CD4-positive, alpha-beta T cell treated with Interleukin-4 for 1 hour (primary cell): ENCODE measurements at places on chromosomes 1 and 21.

DNA sequence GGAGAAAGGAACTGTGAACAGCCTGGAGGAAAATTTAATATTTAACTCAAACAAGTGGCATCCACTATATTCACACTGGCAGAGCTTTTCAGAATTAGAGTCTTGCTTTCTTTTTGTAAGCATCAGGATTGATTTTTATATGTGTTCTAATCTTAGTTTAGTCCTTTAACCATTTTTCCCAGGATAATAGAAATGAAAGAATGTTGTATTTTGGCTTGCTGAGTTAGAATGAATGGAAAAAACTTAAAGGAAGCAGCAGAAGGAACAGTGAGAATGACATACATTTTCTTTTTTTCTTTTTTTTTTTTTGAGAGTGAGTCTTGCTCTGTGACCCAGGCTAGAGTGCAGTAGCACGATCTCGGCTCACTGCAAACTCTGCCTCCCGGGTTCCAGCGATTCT lies 53.0 kb downstream of the ZC3H11B start:
- no peak for DNase-seq

DNA sequence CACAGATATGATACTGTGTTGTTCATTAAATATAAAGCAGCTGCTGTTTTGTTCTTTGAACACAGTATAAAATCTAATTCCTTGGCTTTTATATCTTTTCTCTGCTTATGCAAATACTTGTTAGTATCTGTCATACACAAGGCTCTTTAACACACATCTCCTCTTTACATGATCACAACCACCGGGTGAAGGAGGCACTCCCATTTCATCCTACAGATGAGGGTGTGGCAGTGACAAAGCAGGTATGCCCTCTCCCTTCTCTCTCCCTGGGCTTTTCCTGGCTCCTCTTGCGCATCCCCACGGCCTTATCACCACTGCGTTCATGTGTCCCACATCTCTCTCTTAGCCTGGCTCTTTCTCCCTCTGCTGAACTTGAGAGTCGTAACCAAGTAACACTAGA lies 38.2 kb downstream of the JUN start:
- no peak for DNase-seq

GRCh38 chr1:65524931-65525265 lies 104.4 kb downstream of the LEPR start:
- DNase-seq = no peak

DNA sequence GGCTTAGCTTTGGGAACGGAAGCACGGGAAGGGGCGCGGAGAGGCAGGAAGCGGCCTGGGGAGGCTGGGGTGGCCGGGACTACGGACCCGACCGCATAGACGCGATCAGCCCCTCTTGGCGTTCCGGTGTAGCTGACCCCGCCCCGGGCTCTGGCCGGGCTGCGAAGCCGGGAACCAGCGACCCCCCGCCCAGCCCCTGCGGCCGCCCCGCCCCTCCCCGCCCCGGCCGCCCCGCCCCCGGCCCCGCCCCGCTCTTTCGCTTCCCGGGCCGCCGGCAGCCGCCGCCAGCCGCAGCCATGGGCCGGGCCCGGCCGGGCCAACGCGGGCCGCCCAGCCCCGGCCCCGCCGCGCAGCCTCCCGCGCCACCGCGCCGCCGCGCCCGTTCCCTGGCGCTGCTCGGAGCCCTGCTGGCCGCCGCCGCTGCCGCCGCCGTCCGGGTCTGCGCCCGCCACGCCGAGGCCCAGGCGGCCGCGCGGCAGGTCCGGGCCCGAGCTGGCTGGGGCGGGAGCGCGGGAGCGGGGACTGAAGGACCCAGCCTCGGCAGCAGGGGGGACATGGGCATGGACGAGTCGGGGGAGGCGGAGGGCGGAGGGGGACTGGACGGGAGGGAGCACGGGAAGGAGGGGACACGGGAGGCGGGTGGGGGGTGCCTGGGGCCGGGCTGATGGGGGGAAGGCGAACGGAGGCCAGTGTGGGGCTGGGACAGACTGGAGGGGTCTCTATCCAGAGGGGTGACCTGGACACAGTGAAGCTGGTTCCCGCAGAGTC lies at the start of gene SELENON:
TSS of gene SELENON (plus strand) at position 259 of the 768 bp plus-strand sequence. CDS start at position 297, 38 bp downstream.
- DNase-seq = no peak

DNA sequence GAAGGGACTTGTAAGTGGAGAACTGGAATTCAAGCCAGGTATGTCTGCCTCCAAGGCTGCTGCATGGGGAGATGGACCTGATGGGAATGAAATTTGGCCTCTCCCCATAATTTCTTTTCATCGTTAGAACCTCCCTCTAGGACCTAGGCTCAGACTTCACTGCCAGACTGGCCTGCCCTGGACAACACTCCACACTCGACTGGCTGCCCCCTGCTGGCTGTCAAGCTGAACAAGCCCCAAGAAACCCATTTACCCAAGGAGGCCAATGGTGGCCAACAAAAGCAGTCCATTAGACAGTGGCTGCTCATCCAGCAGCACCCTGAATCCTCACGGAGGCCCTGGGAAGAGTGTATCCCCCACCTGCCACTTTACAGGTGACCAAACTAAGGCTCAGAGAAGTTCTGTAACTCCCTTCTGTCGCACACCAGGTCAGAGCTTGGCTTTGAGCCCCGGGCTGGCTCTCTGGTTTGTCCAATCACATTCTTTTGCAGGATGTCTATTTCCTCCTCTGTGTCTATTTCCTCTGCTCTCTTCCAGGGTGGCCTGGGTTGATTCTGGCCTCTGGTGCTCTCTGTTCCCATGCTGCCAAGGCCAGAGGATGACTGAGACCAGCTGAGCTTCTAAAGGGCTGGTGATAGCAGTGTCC lies 3.8 kb downstream of the RNF186 start:
- peak; percentile 48 for DNase-seq

DNA sequence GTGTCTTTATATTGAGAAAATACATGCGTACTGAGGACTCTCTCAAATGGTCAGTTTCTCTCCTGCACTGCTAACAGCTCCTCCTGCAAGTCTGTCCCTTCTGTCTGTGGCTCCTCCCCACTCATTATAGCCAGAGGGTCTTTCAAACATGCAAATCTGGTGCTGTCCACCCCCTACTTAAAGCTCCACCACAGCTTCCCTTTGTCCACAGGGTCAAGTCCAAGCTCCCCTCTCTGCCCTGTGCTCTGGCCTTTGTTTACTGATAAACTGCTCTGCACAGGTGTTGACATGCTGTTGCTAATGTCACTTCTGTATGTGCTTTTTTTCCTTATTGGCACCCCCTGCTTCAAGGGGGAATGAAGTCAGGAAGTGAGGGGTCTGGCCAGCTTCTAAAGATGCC lies 47.7 kb upstream of the GPR37L1 start:
- DNase-seq = no peak

DNA sequence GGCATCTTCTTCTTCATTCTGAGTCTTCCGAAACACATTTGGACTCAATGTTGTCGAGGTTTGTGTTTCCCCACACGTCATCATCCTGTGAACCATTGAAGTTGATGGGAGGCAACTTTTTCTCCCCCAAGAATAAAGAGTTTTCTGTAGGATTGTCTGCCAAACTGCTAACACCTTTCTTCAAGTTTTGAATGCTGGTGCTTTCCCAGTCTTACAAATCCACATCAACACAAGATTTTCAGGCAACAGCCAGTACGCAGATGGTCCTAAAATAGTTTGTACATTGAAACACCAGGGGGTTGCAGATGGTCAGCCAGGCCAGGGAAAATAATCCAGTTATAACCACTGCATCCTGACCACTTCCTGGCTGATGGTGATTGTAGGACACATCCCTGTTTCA lies 187.9 kb downstream of the DISC1 start:
- DNase-seq = no peak

DNA sequence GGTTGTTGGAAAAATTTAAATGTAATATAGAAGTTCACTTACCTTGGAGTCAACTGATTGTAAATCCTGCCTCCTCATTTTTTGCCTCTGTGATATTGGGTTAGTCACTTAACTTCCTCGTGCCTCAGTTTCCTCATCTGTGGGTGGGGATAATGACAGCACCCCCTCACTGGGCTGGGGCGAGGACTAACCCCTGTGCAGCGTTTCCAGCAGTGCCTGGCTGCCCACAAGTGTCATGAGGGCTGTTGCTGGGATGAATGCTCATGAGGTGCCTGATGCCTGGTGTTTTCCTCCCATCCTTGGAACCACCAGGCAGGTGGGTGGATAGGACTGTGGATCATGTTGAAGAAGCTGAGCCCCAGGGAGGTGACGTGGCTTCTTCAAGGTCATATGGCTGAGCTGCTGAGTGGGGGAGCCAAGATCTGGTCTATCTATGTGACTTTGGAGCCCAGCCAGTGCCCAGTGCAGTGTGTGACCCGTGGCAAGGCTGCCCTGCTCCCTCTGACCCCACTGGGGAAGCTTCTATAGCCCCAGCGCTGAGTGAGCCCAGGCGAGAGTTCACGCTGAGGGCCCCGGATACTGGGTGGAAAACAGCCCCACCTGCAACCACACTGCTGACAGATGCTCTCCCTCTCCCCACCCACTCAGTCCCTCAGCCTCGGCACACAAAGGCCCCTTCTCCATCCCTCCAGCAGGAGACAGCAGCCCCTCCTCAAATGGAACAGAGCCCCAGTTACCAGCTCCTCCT lies 446.0 kb downstream of the PTPRU start:
- no peak for DNase-seq

GRCh38 chr1:45767035-45767434 lies 16.6 kb upstream of the IPP start:
- DNase-seq = no peak

DNA sequence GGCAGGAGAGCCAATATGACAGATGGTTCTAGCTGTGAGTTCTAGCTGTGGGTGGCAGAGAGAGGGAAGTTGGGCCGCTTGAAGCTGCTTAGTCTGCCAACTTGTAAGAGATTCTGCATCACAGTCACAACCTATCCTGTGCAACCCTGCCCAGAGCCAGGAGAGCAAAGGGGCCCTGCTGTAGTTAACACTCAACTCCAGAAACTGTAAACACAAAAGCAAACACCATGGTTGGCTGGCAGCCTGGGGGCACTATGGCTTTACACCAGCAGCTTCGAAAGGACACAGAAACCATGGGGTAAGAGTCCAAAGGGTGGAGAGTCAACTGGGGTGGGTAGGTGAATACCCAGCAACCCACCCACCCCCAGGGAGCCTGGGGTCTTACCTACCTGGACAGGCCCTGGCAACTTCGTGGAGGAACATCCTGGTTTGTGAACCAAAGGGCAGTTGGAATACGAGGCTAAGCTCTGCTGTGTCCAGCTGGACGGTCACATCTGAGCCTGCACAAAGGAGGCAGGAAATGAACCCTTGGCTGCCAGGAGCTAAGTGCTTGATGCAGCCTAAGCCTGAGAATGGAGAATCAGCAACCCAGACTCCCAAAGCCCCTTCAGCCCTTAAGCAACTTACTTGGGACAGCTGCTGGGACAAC lies 6.4 kb downstream of the INPP5B start:
- DNase-seq = no peak
